A549 (cell line): ENCODE measurements at places on chromosomes 6 and 20.

GRCh38 chr20:10531848-10532247, 96.7 kb downstream of the SLX4IP start:
- no peak for DNase-seq

GRCh38 chr6:47047479-47048407, 5.6 kb upstream of the ADGRF1 start:
- peak; percentile 17 for DNase-seq

- no peak for DNase-seq
Measured at GRCh38 chr20:12358006-12358654, 440.4 kb downstream of the BTBD3 start.

DNA sequence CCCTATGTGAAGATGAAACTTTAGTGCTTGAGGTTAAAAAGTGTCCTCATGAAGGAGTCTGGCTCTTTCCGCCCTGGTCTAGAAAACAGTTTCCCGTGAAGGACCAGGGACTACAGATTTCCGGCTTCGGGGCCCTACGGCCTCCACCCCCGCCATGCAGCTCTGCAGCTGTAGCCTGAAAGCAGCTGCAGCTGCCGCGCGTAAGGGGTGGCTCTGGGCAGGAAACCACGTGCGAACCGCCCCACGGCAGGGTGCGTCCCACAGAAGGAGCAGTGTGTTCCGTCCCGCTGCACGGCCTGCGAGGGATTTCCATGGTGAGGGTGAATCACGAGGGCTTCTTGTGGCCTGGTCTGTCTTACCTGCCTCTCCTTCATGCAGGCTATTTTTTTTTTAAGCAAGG, 117.0 kb downstream of the ERMARD start:
- DNase-seq = no peak

- no peak for DNase-seq
Measured at GRCh38 chr6:12974551-12974950, 258.0 kb downstream of the PHACTR1 start.

DNA sequence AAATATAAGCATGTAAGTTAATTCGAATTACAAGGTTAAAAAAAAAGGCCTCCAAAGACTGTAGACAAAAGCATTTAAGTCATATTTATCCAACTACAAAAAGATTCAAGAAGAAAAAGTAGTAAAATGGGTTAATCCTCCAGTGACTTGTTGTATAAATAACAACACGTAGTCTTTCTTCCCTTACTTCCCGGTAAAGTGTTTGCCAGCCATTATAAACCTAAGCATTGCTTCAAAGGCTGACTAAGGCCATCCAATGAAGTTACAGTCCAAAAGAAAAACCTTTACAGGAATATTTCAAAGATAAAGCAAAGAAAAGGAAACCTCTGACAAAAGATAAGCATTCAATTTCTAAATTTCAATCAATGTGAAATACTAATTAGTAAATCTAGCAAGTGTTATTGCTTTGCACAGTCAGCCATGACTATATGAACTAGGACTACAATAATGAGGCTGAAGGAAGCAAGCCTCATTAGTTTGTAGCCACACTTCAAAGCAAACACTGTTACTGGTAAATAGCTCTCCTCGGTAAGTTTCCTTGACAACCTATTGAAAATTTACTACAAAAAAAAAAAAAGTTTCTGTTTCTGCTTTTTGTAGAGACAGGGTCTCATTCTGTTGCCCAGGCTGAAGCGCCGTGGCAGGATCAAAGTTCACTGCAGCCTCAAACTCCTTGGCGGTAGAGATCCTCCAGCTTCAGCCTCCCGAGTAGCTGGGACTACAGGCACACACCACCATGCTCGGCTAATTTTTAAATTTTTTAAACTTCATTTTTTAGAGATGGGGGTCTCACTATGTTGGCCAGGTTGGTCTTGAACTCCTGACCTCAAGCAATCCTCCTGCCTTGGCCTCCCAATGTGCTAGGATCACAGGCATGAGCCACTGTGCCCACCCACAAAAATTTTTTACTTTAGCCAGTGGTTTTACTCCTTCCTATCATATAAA, 46.0 kb downstream of the NUDT3 start:
- DNase-seq = no peak

GRCh38 chr6:113433335-113433991, 423.7 kb upstream of the MARCKS start:
- DNase-seq = peak; percentile 81

GRCh38 chr20:47825011-47825762, 39.9 kb upstream of the SULF2 start:
- no peak for DNase-seq

- DNase-seq = no peak
Measured at GRCh38 chr6:16434885-16435284, 196.5 kb downstream of the GMPR start.

DNA sequence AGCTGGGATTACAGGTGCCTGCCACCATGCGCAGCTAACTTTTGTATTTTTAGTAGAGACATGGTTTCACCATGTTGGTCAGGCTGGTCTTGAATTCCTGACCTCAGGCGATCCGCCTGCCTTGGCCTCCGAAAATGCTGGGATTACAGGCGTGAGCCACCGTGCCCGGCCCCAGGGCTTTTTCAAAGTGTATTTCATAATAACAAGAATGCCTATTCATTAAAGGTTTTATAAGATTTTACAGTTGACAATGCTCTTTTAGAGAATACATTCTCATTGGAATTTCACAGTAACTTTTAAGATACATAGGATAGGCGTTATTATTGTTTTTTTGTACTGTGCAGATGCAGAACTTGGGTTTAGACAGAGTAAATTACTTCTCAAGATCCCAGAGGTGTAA, 52.6 kb upstream of the PTPRK start:
- no peak for DNase-seq

GRCh38 chr6:169638915-169639314, 62.9 kb downstream of the WDR27 start:
- no peak for DNase-seq

DNA sequence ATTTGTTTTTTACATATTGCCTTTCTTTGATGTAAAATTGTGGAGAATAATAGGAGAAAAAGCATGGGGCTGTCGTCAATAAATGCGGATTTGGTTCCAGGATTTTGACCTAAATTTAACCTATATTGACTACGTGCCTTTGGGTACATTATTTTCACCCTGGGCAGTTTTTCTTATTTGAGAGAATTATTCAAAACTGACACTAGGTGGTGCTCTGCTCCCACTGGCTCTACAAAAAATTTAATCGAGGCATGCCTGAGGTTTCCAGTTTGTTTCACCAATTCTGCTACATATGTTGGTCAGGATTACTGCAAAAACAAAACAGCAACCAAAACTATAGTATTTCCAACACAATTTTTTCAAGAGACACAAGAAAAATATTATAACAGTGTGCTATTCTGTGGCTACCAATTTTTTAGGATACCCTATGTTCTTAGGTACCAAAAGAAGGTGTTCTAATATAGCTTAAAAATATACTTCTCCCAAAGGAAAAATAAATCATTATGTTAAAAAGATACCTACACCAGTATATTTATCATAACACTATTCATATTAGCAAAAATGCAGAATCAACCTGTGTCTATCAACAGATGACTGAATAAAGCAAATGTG, 48.6 kb upstream of the FABP7 start:
- peak; percentile 6 for DNase-seq

- DNase-seq = no peak
Measured at GRCh38 chr20:48186915-48187314, 401.6 kb upstream of the SULF2 start.

GRCh38 chr6:107957308-107957908, 600 bp downstream of the SEC63 start:
- DNase-seq = peak; percentile 18
